ENCODE measurements at places on chromosomes 3 and 15.

- no peak for DNase-seq
Observed at GRCh38 chr3:186566772-186567071, 417 bp downstream of the TBCCD1 start.

GRCh38 chr3:16363636-16364035 lies 98.6 kb downstream of the OXNAD1 start:
- DNase-seq = no peak

- DNase-seq = no peak
Observed at GRCh38 chr3:152213938-152214337, 54.8 kb upstream of the MBNL1 start.

DNA sequence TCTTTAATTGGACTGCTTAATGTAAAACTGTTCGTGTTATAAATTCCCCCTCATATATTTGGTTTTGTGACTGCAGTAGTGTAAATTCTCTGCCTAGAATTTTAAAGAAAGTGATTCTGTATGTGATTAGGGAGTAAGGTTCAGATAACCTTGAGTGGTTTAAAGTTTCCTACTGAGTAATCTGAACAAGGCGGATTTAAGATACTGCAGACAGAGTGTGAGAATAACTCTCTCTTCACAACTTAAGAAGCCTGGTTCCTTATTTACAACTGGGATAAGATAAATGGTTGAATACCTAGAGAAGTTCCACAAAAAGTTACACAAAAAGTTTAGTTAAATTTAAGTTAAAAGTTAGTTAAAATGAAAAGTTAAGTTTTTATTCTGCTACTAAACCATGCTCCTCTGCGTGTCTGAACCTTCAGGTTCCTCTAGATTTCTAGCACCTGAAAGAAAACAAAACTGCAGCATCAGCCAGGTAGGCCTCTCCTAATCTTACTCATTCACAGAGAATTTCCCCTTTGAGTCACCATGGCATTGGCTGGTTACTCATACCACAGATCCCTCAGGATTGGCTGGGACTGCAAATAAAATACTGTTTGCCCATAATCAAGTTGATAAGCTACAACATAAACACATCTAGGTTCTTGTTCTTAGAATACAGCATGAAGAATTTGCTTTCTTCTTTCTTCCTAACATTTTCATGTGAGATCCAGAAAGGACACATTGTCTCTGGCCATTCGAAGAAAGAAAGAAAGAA lies at the start of gene ARL14:
TSS of gene ARL14 (plus strand) at position 614 of the 757 bp plus-strand sequence. CDS start 187 bp downstream, outside the sequence.
- no peak for DNase-seq

- DNase-seq = no peak
Observed at GRCh38 chr3:31253782-31254181, 278.9 kb upstream of the STT3B start.

DNA sequence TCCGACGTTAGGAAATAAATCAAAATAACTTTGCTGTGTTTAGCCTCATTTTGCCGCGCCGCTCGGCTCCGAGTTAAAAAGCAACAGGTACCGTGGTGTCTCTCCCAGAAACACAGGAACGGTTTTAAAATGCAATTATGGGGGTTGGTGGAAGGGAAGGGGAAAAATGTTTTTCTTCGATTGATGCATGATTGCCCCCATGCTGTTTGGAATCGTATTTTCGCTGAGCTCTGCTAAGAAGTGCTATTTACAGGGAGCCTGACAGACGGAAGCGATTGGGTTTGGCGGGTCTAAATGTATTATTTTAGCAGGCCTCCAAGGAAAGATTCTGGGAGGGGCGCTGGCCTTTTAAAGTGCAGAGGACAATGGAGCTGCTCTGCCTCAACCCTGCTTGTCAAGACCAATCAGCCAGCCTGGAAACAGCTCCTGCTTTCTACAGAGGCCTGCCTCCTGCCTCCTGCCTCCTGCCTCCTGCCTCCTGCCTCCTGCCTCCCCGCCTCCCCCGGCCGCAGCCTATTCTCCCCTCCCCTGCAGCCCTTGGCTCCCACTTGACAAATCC lies 156.7 kb upstream of the TLE3 start:
- no peak for DNase-seq

DNA sequence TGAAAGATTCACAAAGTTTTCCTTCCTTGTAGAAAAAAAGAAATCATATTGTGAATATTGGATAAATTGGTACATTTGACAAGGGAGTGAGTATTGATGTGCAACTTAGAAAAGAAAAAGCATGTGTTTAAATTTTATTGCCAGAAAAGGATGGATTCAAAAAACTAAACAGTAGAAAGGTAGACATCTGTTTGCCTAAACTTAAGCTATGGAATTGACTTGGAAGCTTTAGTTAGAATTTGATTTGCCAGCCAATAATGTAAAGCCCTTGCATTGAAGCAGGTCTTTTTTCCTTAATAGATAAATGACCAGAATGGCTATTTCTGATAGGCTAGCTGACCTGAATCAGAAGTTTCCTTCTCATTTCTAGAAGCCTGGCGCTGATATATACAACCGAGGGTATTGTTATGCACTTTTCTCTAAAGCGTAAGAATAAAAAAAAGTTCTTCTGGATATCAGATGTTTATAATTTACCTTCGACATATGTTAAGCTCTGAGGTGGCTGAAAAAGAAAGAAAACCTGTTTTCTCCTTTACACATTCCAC lies 4.2 kb downstream of the RARB start:
- no peak for DNase-seq

DNA sequence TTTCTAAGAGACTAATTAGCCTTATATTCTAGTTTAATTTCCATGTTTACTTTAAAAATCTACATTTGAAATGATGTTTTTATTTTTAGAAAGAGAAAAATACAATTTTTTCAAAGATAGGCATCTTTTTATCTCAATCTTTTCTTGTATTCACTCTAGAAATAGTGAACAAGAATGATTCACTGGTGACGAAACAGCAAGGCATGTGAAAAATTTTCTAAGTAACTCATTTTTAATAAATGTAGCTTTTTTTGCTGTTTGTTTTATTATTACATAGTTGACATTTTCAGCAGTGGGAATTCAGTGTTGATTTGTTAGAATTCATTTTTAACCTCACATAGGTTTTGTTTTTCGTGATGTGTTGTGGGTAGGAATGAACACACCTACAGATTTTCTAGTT lies 1226.4 kb downstream of the NSUN3 start:
- DNase-seq = no peak
